ENCODE measurements at places on chromosomes 3 and 15.
A peak's percentile ranks its signal among the peaks of the same experiment; 100 is the strongest.

- no peak for DNase-seq
Measured at GRCh38 chr15:91973481-91973880, 120.0 kb downstream of the SLCO3A1 start.

DNA sequence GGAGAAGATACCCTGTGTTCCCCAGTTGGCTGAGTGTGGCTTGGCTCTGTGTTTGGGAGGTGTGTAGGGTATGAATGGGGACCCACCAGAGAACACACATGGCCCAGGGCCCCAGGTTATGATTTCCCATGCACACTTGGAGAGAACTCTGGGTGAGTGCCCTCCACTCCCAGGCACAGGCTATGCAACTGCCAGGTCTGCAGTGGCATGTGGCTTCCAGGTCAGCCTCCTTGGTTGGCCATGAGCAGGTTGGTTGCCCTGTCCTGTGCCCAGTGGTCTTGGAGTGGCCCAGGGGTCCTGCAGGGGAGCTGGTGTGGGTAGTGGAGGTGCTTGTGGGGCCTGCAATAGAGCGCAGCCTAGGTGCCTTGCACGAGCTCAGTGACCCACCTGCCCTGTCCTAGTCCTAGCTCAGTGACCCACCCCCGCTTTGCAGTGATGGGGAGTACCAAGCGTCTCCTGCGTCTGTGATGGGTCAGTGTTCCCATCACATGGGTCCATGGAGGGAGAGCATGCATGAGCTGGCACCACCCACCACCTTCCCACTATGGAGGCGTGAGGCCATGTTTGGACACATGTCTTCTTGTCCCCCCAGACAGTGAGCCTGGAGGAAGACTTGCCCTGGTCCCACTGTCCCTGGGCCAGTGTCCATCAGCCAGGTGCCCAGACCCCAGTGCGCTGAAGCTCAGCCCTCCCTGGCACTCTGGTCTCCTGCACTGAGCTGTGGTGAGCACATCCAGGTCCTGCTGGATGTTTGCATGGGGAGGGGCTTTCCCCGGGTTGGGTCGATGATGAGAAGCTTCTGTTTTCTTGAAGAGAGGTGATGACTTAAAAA lies 217.3 kb downstream of the SNRPN start:
- DNase-seq, result no peak

GRCh38 chr15:51931638-51932037 lies 39.9 kb downstream of the LEO1 start:
- DNase-seq, result no peak

GRCh38 chr3:43183456-43183855 lies 77.6 kb upstream of the POMGNT2 start:
- no peak for DNase-seq

GRCh38 chr3:16916840-16917239 lies 32.1 kb downstream of the PLCL2 start:
- DNase-seq, result no peak

DNA sequence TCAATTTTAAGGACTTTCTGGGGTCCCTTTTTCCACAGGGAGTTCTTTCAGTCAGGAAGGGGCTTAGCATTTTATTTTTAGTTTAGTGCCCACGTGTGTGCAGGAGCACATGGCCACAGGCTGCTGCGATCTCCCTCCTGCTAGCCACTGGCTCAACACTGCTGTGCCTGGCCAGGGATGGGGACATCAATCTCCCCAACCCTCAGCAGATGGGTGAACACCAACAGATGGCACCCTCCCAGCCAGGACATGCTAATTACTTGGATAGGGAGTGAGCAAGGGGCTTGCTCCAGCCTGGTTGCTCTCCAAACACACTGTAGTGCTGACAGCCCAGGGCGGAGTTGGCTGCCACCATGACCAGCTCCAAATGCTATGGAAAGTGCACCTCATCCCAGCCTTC lies 7.4 kb upstream of the RIOX2 start:
- DNase-seq, result peak; percentile 74

DNA sequence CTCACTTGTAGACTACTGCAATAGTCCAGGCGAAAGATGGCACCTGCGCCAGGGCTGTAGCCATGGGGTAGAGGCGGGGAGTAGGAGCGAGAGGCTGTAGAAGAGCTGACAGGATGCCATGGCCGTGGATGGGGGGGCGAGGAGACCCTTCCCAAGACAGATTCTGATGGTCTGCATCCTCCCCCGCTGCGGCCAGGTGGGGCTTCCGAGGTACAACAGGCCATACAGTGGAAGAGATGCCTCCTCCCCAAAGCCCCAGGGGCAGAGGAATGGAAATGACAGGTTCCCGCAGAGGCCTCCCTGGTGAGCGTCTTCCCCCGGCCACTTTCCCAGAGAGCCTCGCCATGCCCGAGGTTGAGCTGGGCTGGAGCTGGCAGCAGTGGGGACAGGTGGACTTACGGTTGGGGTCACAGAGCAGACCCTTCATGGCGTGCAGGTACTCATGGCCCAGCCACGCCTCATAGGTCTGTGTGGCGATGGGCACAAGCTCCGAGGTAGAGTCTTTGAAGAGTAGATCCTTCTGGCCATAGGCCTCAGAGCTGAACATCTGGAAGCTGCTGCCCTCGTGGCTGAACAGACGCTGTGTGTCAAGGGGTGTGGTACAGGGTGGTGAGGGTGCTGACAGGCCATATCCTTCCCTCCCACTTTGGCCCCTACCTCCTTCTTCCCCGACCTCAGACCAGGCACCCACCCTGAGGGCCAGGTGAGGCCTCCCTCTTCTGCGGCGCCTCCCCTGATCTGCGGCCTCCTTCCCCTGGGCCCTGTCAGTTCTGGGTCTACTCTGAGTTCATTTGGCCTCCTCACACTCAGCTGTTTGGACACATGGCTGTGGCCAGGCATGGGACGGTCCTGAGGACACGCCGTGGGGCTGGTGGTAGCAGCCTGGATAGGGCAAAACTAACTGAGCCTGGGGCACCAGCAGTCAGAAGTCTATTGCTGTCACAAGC lies 13.6 kb downstream of the MELTF start:
- no peak for DNase-seq

DNA sequence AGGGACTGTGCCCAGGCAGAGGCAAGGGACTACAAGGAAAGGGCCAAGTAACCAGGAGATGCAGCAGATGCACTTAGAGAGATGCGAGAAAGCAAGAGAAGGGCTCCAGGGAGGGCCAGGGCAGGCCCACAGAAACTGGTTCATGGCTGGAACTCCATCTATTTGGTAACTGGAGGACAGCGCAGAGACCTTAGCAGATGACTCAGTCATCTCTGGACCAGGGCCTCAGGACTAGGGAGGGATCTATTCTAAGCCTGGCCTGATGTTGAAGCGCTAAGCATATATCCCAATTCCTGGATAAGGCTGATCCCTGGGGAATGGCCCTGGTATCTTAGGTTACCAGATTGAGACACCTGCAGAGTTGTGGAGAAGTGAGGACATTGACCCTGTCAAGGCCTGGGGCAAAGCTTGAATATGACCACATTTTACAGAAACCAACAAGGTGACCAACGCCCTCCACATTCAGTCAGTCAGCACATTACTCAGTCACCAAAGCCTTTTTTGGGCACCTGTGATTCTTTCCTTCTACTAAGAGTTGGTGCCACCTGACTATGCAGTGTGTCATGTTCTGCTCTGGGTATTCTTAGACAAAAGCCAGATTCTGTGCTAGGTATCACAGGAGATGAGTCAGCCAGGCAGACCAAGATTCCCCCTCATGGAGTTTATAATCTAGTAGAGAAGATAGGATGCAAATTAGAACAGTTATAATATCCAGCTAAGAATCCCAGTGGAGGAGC lies 68.4 kb upstream of the SLCO3A1 start:
- no peak for DNase-seq

DNA sequence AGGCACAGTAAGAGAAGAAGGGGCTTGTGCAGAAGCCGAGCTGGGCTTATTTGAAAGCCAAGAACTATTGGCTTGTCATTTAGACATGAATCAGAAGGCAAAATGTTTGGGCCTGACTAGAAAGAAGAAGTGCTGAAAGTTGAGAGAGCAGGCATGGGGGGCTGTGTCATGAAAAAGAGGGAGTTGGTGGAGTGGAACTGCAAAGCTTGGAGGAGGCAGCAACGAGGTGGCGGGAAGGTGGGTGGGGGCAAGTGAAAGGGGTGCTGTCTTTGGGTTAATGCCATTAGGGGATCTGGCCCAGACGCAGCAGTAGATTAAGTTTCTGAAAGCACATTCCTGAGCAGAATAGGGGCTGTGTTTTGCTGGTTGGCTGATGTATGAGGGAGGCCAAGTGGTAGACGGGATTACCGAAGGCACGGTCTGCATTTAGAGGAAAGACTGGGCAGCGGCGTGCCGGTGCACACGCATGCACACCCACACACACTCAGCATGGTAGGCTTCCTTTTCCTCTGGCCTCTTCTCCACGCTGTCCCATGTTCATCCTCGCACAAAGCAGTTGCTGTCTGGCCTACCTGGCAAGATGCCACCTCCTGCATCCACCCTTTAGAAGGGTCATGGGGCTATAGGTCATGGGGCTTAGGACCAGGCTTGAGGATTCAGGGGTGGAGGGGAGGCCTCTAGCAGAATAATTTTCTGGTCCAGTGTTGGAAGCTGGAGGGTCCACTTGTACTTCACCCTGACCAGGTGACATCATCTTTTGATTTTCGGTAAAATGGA lies 43.0 kb downstream of the BOC start:
- no peak for DNase-seq

DNA sequence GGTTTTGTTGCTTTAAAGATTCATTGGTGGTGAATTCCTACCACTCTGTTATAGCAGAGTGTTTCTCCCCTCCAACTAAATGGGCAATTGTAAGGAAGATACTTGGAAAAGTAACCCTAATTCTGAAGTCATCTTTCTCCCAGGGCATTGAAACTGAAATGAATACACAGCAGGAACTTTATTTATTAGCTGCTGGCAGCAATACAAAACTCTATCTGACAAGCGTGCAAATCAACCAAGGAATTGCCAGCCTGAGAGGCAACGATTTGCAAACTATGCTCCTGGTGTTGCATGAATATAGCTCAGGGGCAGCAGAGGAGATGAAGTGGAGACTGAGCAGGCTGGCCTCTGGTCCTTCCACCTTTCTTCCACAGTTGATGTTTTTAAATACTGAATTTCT lies 48.9 kb downstream of the CD200R1 start:
- DNase-seq, result no peak

- peak; percentile 56 for DNase-seq
Measured at GRCh38 chr3:101039285-101039684, 46.1 kb upstream of the ABI3BP start.

DNA sequence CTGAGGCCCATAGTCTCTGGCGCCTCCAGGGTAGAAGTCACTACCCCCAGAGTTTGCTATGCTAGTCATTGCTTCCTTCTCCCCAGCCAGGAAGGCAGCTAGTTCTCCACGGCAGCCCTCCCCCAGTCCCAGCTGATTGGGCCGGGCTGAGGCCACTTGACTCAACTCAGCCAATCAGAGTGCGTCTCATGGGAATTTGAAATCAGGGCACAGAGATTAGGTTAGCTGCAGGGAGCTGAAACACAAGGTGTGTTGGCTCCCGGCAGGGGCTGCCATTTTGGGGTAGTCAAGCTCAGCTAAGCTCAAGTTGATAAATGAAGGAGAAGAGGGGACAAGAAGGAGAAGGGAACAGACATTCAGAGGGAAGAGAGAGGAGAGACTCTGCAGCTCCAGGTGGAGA lies 32.8 kb downstream of the LINGO1 start:
- DNase-seq, result peak; percentile 65

GRCh38 chr3:194714137-194714455 lies 28.4 kb downstream of the FAM43A start:
- DNase-seq, result no peak

DNA sequence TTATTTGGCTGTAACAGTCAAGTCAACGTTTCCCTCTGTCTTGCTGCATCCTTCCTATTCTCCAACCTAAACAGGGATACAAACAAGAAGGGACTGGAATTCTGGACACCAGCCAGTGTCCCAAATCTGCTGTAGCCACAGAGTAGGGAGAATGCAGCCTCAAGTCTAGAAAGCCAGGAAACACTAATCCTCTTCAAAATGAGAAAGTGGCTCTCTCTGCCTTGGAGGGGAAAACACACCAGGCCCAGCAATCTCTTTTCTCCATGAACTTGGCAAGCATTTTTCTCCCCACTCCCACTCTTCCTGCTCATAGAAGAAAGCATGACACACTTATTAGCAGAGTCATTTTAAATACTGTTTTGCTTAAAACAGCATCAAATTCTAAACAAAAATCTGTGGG lies 781.7 kb downstream of the SQOR start:
- no peak for DNase-seq

DNA sequence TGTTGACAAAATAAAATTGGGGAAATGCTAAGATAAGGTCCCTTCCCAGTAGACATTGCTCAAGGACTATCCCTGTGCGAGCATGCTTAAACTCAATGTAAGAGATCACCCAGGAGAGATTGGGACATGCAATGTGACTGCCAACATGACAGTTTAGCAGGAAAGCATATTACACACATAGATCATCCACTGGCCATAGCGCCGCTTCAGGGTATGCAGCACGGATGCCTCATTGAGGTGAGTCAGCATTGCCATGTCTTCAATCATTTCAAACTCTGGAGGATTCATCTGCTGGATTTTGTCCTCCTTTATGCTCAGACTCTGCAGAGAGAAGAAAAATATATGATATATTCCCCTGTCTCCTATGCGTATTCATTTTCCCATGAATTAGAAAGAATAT lies 8.9 kb downstream of the MYH15 start:
- DNase-seq, result no peak

GRCh38 chr15:77857419-77857818 lies 220.1 kb downstream of the TBC1D2B start:
- no peak for DNase-seq

GRCh38 chr3:10998542-10998941 lies 6.0 kb downstream of the SLC6A1 start:
- DNase-seq, result no peak

GRCh38 chr15:85708402-85708941 lies 86.3 kb downstream of the KLHL25 start:
- DNase-seq, result no peak

GRCh38 chr3:78728406-78729145 lies 1039.2 kb downstream of the ROBO1 start:
- DNase-seq, result peak; percentile 98
